LoVo (cell line): ENCODE measurements at places on chromosomes 11 and 22.

- DNase-seq = no peak
Measured at GRCh38 chr11:13434247-13435205, 28.5 kb downstream of the BTBD10 start.

DNA sequence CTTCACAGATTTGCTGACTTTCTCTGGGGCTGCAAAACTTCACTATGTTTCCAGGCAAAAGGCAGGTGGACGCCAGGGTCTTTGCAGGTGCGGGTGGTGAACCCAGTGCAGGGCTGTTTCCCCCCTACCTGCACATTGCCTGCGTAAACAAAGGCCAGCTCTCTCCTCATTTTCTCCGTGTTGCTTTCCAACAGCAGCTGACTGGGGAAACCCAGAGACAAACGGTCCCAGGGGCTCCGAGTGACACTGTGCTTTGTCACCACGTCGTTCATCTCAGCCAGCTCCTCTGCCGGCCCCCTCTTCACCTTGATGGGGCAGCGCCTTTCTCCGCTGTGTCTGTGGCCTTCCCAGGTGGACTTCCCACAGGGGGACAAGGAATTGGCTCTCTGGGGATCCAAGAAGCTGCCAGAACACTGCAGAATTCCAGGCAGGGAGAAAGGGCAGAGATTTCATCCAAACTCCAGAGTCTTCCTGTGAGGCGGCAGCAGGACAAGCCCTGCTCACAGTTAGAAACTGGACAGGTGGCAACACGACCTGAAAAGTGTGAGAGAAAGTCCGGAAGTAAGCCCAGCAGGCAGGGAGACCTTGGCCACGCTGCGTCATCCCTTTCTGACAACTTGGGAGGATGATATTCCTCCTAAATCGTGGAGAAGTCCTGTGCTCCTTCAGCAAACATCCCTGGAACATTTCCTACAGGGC is 1493.7 kb downstream of the TBC1D22A start:
- DNase-seq = no peak

- no peak for DNase-seq
Measured at GRCh38 chr22:49234459-49234858, 593.2 kb downstream of the BRD1 start.

DNA sequence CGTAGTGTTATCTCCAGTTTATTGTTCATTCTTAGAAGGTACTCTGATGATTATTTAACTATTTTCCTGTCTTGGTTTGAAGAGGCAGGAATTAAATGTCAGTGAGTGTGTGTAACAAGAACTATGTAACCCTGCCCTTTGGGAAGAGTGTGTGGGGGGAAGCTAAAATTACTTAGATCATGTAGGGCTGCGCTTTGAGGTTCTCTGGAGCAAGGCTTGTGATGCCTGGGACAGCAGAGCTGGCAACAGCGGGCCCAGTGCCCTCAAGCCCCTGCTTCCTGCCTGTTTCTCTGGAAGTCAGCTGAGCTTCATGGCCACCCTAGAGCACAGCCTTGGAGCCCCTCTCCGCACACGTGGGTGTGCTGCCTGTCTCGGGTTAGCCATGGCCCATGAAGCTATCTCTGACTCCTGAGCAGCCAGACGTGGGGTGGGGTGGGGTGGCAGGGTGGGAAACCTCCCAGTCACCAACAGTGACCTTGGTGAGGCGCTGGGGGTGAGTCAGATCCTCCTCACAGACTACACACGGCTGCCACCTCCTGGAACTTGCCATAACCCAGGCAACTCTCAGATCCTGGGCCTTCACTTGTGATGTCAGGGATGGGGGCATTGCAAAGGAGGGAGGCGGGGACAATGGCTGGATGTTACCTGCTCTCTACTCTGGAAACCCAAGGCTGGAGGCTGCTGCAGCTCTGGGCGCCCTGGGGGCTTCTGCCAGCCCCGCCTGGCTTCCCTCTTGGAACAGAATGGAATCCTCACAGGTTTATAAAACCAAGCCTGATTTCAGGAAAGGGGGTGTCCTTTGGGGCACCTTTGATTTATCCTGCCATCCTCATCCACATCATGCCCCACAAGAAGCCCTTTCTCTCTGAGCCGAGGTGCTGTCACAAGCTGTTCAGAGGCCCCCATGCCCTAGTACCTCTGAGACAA is 88.6 kb downstream of the SNX19 start:
- DNase-seq = peak; percentile 5

DNA sequence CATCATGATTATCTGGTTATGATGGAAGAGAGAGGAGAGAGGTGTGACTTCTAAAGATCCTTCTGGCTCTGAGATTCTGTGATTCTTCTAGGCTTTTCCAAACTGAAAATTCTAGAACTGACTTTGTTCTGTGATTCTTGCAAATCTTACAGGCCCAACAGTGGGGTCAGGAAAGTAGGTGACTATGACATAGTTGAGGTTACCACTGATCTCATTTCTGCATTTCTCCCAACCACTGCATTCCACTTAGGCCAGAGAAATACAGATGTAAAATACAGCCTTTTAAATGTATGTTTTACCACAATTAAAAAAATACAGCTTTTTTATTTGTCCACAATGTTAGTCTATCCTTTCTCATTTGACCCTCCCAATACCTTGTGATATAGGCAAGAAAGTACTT is 83.7 kb downstream of the STIM1 start:
- DNase-seq = no peak
